Adrenal gland (tissue), 19 donors: ENCODE measurements at places on chromosomes 12 and 14.

DNA sequence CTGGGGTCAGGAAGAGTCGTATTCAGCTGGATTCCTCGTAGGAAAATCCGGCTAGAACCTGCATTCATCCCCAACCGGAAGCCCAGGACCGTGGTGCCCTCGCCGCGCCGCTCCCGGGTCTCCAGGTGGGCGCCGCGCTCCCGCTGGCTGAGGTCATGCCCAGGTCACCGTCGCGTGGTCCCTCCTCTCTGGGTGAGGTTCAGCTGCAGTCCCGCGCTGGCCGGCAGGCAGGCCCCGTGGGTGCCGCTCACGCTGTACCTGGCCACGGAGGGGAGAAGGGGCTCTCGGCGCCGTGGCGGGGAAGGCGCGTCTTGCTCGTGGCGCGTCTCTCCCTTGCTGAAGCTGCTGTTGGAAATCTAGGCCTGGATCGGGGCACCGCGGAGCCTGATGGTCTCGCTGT lies 44.5 kb downstream of the LRTM2 start:
- no peak for DNase-seq

- DNase-seq: no peak
Measured at GRCh38 chr14:105292826-105293711, 7.7 kb downstream of the BRF1 start.

DNA sequence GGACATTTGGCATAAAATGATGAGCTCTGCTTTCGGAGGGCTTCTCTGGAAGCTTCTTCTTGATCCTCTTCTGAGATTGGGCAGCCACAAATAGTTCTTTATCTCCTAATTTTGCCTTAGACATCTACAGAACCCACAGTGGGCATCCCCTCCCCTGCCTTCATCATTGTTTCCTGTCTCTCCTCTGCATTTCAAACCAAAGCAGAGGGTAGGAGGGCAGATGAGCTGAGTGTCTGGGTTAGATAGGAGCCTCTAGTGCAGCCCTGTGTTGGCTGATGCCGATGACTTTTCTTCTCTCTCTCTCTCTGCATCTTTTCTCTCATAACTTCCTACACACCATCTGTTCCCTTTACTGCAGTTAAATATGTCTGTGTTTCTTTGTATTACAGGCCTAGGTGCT lies 8.5 kb upstream of the IL26 start:
- no peak for DNase-seq

- DNase-seq: no peak
Measured at GRCh38 chr12:12722435-12723148, 5.4 kb downstream of the CDKN1B start.
